ENCODE measurements at places on chromosomes 3 and 15. TPM values are rescaled to one million over a fixed set of nuclear protein-coding genes. Genes with fewer than 3 reads are reported as not detected.

SLC27A2 gene
- not detected for total RNA-seq

NR1I2 gene
- not detected for total RNA-seq

GCSAM gene
- total RNA-seq = not detected

EOGT gene
- 51.0 TPM for total RNA-seq

C15orf62 gene
- not detected for total RNA-seq

FES gene
- total RNA-seq = 0.34 TPM

AADAC gene
- total RNA-seq = not detected

POLR2M gene
- 38.5 TPM for total RNA-seq

SV2B gene
- total RNA-seq = not detected

ISLR gene
- total RNA-seq = 0.13 TPM

FILIP1L gene
- total RNA-seq = 2.2 TPM

TMEM45A gene
- total RNA-seq = 38.8 TPM

C3orf70 gene
- total RNA-seq = 0.06 TPM

LMLN gene
- total RNA-seq = 12.2 TPM

WDR72 gene
- total RNA-seq = not detected

MME gene
- 388 TPM for total RNA-seq

AGBL1 gene
- under 0.01 TPM for total RNA-seq

PPM1L gene
- total RNA-seq = 0.19 TPM

LRRC2 gene
- 0.86 TPM for total RNA-seq

CAND2 gene
- total RNA-seq = 2.1 TPM

TMC3 gene
- total RNA-seq = not detected

B3GALNT1 gene
- total RNA-seq = 3.1 TPM

STRIT1 gene
- total RNA-seq = not detected

ZNF502 gene
- 4.3 TPM for total RNA-seq

DAZL gene
- total RNA-seq = not detected

DALRD3 gene
- 42.5 TPM for total RNA-seq

CRELD1 gene
- total RNA-seq = 10.4 TPM

ATR gene
- total RNA-seq = 31.2 TPM

MASP1 gene
- not detected for total RNA-seq

PLA2G4B gene
- total RNA-seq = 1.2 TPM

RPL29 gene
- total RNA-seq = 1,243 TPM

ZBED2 gene
- total RNA-seq = not detected

PSTPIP1 gene
- total RNA-seq = not detected

RARB gene
- total RNA-seq = not detected

EIF4E3 gene
- total RNA-seq = 0.11 TPM
